ENCODE measurements at places on chromosomes 13 and 19.

GRCh38 chr13:21364357-21364756, 94.7 kb downstream of the ZDHHC20 start:
- H3K4me1 ChIP-seq: peaks cover 22% of the 10 kb centered on the region
- H3K36me3 ChIP-seq: no peaks in the 10 kb centered on the region
- H3K4me3 ChIP-seq: no peak overlapping the region
- peak; percentile 15 for DNase-seq
- peak overlapping the region; percentile 19 for H3K27ac ChIP-seq

- DNase-seq: no peak
- H3K36me3 ChIP-seq: no peaks in the 10 kb centered on the region
- no peaks in the 10 kb centered on the region for H3K4me1 ChIP-seq
- H3K27ac ChIP-seq: no peak overlapping the region
Observed at GRCh38 chr13:66033924-66034323, 1196.2 kb downstream of the PCDH9 start.

- no peak for DNase-seq
- H3K36me3 ChIP-seq: no peaks in the 10 kb centered on the region
- no peak overlapping the region for H3K4me3 ChIP-seq
- H3K4me1 ChIP-seq: no peaks in the 10 kb centered on the region
Observed at GRCh38 chr13:67374391-67374790, 144.3 kb upstream of the PCDH9 start.

GRCh38 chr13:102763741-102764140, 9.8 kb downstream of the TEX30 start:
- H3K4me1 ChIP-seq: no peaks in the 10 kb centered on the region
- no peak for DNase-seq
- H3K27ac ChIP-seq: no peak overlapping the region
- no peak overlapping the region for H3K4me3 ChIP-seq
- H3K36me3 ChIP-seq: peaks cover 28% of the 10 kb centered on the region

- H3K27ac ChIP-seq: no peak overlapping the region
- no peak for DNase-seq
- H3K4me1 ChIP-seq: peaks cover 14% of the 10 kb centered on the region
- H3K36me3 ChIP-seq: no peaks in the 10 kb centered on the region
- no peaks in the 10 kb centered on the region for H3K27me3 ChIP-seq
Observed at GRCh38 chr19:10226376-10227025, 4.6 kb downstream of the S1PR2 start.

DNA sequence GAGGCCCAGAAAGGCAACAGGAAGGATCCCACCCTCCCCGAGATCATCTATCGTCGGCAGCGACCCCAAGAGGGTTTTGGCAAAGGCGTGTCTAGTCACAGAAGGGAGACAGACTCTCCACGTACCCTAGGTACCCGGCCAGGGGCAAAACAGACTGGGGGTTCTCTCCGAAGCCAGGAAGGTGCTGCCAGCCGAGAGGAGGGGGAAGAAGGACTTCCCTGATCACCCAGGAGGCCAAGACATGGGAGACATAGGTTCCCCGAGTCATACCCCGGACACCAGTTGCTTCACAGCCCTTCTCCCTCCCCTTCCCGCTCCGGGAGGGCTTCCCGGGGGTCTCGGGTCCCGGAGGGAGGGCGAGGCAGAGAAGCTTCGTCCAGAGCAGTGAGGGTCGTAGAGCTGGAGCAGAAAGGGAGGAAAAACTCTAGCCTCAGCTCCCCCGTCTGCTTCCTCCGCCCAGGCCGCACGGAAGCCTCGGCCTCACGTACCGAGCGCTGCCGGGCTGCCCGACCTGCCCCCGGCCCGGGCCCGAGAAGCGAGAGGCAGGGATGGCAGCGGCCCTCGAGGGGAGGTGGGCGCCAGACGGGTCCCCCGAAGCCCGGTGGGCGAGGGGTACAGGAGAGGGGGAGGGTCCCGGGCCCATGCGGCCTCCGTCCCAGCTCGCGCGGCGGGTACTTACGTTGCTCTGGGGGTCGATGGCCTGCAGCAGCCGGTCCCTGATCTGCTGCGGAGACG, 644 bp downstream of the MED26 start:
- H3K27ac ChIP-seq: peak overlapping the region; percentile 91
- DNase-seq: peak; percentile 39
- no peaks in the 10 kb centered on the region for H3K27me3 ChIP-seq
- peaks cover 51% of the 10 kb centered on the region for H3K36me3 ChIP-seq

DNA sequence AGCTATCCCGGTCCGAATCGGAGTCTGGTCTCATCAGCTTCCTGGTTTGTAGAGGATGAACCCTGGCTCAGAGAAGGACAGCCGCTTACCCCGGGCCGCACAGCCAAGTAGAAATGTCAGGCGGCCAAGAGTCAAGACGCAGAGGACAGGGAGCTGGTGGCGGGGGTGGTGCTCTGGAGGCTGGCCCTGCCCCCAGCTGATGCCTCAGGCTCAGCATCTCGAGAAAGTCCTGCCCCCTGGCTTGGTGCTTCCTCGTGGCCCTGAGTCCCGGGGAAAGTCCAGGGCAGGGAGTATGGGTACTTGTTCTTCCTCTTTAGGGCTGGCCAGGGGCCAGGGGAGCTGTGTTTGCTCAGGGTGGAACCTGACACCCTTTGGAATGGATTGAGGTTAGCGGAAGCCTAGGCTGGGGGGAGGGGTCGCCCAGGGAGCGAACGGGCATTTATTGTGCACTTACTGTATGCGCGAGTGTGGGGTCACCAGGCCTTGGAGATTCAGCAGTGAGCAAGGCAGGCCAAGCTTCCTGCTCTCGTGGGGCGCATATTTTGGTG, 2.2 kb downstream of the TJP3 start:
- no peaks in the 10 kb centered on the region for H3K27me3 ChIP-seq
- no peaks in the 10 kb centered on the region for H3K36me3 ChIP-seq
- H3K4me3 ChIP-seq: no peak overlapping the region
- H3K27ac ChIP-seq: no peak overlapping the region
- DNase-seq: no peak

- H3K4me1 ChIP-seq: peaks cover 20% of the 10 kb centered on the region
- peaks cover 37% of the 10 kb centered on the region for H3K36me3 ChIP-seq
- no peaks in the 10 kb centered on the region for H3K27me3 ChIP-seq
Observed at GRCh38 chr13:49457221-49457620, 13.1 kb downstream of the SETDB2 start.

DNA sequence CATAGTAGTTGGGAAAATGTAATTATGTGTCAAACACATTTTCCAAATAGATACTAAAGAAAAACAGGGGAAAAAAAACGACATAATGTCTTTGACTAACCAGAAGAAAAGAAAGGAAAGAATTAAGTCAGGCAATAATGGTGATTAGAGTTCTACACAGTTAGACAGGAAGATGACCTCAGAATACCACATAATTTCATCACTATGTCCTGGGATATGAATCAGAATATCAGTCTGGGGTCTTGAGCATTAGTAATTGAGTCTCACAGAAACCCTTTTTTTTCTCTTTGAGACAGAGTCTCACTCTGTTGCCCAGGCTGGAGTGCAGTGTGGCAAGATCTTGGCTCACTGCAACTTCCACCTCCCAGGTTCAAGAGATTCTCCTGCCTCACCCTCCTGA, 503.4 kb downstream of the SLITRK1 start:
- H3K4me1 ChIP-seq: no peaks in the 10 kb centered on the region
- no peaks in the 10 kb centered on the region for H3K27me3 ChIP-seq
- no peaks in the 10 kb centered on the region for H3K36me3 ChIP-seq
- DNase-seq: no peak
- no peak overlapping the region for H3K27ac ChIP-seq

DNA sequence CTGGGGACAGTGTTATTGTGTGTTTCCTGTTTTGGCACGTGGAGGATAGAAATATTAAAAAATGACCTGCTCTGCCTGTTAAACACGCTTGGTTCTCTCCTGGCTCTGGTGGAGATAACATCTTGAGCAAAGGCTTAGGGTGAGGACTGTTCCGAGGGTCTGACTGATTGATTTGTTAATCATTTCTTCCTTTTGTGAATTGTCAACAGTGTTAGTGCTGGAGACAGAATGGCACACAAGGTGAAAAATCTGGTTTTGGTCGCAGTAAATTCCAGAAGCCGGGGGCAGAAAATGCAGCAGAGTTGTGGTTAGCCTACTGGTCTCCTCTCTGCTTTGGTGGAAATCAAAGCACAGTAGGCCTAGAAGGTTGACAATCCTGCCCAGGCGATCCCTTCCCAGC, 163.6 kb downstream of the FGF9 start:
- no peak overlapping the region for H3K4me3 ChIP-seq
- H3K4me1 ChIP-seq: no peaks in the 10 kb centered on the region
- no peaks in the 10 kb centered on the region for H3K27me3 ChIP-seq
- no peaks in the 10 kb centered on the region for H3K36me3 ChIP-seq
- no peak for DNase-seq

- no peak for DNase-seq
- no peak overlapping the region for H3K27ac ChIP-seq
- H3K4me1 ChIP-seq: peaks cover 5% of the 10 kb centered on the region
- no peaks in the 10 kb centered on the region for H3K36me3 ChIP-seq
Observed at GRCh38 chr19:8147582-8147978, 1.8 kb downstream of the FBN3 start.

DNA sequence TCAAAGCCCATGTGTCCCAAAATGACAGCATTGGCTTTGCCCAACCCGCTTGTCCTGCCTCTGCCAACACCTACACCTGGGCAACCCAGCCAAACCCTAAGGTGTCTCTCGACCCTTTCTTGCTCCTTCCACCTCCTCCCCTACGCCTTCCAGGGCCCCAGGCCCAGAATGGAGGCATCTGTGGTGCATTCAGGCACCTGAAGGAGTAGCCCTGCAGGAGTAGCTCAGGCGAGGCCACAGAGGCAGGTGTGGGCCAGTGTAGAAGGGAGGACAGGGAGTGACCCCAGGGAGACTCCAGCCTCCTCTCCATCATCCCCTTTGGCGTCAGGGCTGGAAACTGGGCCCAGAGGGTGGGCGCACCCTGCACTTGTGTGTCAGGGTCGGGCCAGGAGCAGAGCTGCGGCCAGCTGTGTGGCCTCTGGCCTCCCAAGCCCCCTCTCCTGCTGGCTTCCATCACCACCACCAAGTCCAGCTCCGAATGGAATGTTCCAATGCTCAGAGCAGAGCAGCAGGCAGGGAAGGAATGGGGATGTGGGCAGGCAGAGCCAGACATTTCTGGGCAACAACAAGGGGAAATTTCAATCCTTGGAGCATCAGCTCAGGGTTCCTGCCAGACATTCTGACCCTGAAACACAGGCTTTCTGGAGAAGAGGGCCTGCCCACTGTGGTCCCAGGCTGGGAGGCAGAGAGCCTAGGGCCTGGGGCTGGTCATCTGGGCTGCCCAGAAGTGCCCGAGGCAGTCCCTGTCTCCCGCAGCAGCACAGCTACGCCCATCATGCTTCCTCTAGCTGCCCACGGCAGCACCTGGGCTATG, 16.4 kb downstream of the PLEKHF1 start:
- no peaks in the 10 kb centered on the region for H3K27me3 ChIP-seq
- peak overlapping the region; percentile 89 for H3K27ac ChIP-seq
- peaks cover 25% of the 10 kb centered on the region for H3K36me3 ChIP-seq
- peak overlapping the region; percentile 58 for H3K4me3 ChIP-seq
- peaks cover 68% of the 10 kb centered on the region for H3K4me1 ChIP-seq

- H3K27me3 ChIP-seq: no peaks in the 10 kb centered on the region
- no peak for DNase-seq
- H3K4me1 ChIP-seq: no peaks in the 10 kb centered on the region
- H3K27ac ChIP-seq: no peak overlapping the region
- H3K4me3 ChIP-seq: no peak overlapping the region
Observed at GRCh38 chr13:63093907-63094469, 1678.3 kb upstream of the PCDH20 start.

DNA sequence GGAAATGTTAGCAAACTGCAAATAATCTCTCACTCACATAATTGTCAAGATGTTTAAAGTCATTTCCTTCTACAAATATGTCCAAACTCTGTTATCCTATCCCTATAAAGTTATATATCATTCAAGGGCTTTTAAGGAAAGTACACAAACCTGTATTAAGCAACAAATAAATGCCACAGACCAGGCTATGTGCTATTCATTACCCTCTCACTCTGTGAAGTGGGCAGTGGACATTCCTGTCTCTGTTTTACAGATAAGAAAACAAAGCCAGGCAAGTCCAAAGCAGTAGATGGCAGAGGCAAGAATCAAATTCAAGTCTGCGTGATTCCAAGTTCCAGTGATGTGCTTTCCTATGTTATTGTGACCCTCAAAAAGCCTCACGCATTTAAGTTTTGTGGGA, 140.6 kb downstream of the LHFPL6 start:
- no peaks in the 10 kb centered on the region for H3K36me3 ChIP-seq
- no peak overlapping the region for H3K27ac ChIP-seq
- H3K27me3 ChIP-seq: peaks cover 3% of the 10 kb centered on the region
- no peaks in the 10 kb centered on the region for H3K4me1 ChIP-seq
- no peak overlapping the region for H3K4me3 ChIP-seq
- no peak for DNase-seq

DNA sequence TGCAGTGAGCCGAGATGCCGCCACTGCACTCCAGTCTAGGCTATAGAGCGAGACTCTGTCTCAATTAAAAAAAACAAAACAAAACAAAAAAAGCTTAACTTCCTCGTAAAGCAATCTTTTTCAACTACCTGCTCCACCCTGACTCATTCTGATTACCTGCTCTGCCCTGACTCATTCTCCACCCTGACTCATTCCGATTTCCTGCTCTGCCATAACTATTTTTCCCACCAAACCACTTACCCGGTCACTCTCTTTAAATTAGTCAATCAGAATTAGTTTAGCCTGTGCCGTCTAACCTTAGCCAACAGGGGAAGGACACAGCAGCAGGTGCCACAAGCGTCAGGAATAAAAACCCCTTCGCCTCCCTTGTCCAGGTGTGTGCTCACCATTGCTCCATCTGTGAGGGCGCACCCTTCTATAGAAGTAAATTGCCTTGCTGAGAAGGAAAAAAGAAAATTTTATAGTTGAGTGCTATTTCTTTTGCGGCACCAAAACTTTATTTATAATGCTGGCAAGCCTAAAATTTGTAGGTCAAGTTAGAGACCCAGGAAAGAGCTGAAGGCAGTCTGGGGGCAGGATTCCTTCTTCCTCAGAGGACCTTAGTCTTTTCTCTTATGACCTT, 1.7 kb upstream of the IFT88 start:
- H3K27ac ChIP-seq: no peak overlapping the region
- H3K27me3 ChIP-seq: peaks cover 4% of the 10 kb centered on the region
- peaks cover 8% of the 10 kb centered on the region for H3K36me3 ChIP-seq
- peaks cover 16% of the 10 kb centered on the region for H3K4me1 ChIP-seq
- H3K4me3 ChIP-seq: peak overlapping the region; percentile 16

DNA sequence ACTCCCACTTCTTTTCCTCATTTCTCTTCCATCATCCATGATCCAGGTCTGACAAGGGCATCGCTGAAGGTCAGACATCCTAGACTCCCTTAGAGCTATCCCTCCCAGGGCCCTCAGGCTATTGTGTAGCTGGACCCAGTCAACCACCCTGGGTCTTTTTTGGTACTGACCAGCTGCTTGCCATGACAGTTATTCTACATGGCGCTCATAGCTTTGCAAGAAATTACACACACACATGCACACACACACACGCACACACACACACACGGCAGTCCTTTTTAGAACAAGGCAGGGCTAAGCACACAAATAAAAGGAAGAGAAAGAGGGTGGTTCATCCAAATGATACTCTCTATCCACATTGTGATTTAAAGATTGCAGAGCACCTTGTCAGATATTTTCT, 18.3 kb downstream of the SIAH3 start:
- H3K4me3 ChIP-seq: no peak overlapping the region
- H3K27me3 ChIP-seq: no peaks in the 10 kb centered on the region
- H3K27ac ChIP-seq: no peak overlapping the region
- H3K36me3 ChIP-seq: no peaks in the 10 kb centered on the region
- H3K4me1 ChIP-seq: no peaks in the 10 kb centered on the region
- no peak for DNase-seq

All from activated CD8-positive, alpha-beta T cell treated with anti-CD3 and anti-CD28 coated beads, Interleukin-2, amount 10 ng/mL, durations not matched to agents 7 days and 5 days (primary cell).